Fibroblast of skin of left quadriceps (primary cell): ENCODE measurements at places on chromosomes 11 and 22.

DNA sequence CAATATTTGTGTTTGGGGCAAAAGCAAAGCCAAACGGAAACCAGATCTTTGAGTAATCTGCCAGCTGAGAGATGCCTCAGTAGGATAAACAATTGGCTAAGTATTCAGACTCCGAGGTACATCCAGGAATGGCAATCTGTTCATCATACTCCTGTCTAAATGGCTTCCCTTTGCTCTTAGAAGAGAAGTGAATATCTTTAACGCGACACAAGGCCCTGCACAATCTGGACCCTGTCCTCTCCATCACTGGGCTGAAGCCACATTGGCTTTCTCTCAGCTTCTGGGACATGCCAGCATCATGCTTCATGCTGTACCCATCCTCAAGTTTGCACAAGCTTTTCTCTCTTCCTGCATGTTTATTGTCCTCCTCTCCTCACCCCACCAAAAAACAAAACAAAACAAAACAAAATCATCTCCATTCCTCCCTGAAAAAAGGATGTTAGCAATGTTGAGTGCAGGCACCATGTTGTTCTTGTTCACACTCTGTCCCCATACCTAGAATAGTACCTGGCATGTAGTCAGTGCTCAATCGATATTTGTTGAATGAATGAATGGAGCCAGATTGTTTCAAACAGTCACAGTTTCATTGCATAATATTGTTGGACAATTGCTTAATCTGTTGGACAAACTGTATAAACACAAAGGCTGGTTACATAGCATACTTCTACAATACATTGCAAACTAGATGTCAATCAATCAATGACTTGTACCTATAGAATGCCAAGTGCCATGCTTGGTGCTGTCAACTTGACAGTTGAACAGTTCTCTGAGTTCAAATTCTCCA is 38.2 kb upstream of the SESN3 start:
- no peak for DNase-seq

DNA sequence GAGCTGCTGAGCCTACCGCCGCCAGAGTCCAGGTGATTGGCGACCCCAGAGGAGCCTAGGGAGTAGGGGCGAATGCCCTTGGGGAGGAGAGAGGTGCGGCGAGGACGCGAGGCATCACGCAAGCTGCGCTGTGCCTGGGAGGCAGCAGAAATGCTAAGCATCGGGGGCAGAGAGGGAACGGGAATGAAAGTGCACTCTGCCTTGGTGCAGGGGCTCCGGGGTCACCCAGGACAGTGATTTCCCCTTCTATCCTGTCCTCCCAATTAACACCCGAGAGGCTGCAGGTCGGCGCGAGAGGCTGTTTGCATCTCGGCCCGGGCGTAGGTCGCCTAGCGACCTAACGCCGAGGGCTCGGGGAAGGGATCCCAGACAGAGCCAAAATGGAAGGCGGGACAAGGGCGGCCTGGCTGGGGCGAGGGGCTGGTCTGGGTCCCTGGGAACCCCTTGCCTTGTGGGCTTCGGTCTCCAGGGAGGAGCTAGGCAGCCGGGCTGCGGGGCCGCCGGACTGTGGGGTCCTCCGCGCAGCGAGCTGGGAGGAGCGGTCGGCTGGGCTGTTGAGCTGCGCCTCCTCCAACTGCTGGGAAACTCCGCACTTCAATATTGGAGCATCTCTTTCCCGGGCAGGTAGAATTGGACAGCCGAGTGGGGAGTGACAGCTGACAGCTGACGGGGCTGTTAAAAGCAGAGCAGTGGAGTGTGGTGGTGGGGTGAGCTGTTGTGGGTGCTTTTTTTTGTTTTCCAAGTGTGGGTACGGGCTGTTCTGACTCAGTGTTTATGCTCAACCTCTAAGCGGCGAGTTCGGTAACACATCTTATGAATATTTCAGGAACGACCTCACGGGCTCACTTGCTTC is 657 bp downstream of the ELMOD1 start:
- no peak for DNase-seq

DNA sequence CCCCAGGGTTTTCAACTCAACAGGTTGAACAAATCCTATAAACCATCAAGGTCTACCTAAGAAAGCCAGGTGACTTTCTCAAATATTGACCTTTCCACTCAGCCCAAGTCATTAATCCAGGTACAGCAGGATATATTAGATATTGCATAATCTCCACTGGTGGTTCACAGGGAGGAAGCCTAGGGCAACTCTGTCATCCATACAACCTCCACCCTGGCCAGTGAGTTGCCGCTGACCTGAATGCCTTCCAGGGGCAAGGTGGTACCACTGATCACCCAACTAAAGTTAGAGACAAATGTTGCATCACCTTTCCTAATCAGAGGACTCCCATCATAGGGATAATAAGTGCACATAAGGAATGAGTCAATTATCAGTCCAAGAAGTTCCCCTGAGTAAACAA is 22.9 kb downstream of the GUCD1 start:
- DNase-seq = no peak

DNA sequence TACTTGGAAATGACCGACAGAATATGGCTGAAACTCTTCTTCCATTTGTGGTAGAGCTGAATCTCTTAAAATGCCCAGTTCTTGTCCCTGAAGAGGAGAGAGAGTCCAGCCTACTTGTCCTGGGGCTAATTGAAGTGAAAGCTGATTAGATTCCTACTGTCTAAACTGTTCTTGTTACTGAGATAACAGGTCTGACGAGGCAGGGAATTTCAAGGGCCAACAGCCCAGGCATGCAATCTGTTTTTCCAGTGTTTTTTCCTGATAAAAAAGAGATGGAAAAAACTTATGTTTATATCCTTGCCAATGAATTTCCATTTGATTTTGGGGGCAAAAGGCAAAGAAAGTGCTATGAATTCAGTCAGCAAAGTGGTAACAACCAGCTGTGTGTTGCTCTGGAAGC is 195.5 kb downstream of the ETS1 start:
- DNase-seq = no peak

GRCh38 chr22:27941143-27941542 is 22.1 kb upstream of the PITPNB start:
- no peak for DNase-seq

- DNase-seq = no peak
Measured at GRCh38 chr22:37193629-37194191, 5.7 kb upstream of the C1QTNF6 start.
